Activated T-cell treated with anti-CD3 and anti-CD28 coated beads, Interleukin-2, amount 50 U/mL, for 24 hours (primary cell): ENCODE measurements at places on chromosomes 13 and 19.

- no peak for DNase-seq
Observed at GRCh38 chr13:101869553-101869952, 417.1 kb downstream of the ITGBL1 start.

GRCh38 chr19:46068345-46069258 lies 27.8 kb upstream of the IGFL4 start:
- no peak for DNase-seq

DNA sequence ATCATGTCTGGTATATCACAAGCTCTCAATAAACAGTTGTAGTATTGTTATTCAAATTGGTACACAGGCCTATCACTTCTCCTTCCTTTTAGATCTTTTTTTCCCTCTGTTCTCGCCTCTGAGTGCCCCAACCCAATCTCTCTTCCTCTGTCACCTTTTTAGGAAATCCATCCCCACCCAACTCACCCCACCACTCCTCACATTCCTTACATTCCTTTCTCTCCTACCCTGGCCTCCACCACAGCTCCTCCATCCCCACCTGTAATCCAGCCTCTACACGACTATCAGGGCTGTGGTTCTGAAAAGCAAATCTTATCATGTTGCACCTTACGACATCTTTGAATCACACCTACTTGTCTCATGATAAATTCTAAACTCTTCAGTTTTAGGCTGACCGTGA lies 545.4 kb upstream of the GPC6 start:
- no peak for DNase-seq

DNA sequence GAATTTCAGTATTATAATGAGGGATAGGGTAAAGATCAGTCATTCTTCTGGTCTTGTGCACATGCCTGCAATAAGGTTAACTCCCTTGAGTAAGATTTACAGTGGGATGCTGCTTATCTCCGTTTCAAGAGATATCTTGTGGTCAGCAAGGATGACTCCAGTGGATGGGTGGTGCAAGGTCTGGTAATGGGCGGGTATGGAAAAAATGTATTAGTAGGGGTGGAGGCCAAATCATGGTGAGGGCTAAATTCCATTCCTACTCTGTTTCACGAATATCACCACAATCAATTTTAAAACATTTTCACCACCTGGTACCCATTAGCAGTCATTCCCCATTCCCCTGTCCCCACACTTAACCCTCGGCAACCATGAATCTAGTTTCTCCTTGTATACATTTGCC lies 40.6 kb downstream of the CCDC122 start:
- DNase-seq = no peak

GRCh38 chr13:107324416-107325204 lies 756.7 kb upstream of the ARGLU1 start:
- DNase-seq = no peak
